Stimulated activated CD4-positive, alpha-beta T cell treated with anti-CD3 and anti-CD28 coated beads, Interleukin-4, amount 100 ng/mL, for 1 hour (primary cell): ENCODE measurements at places on chromosomes 12 and 14.

GRCh38 chr12:234019-234418 is 20.1 kb upstream of the SLC6A12 start:
- DNase-seq = no peak

- DNase-seq = no peak
Measured at GRCh38 chr12:118312578-118312977, 60.1 kb downstream of the TAOK3 start.

DNA sequence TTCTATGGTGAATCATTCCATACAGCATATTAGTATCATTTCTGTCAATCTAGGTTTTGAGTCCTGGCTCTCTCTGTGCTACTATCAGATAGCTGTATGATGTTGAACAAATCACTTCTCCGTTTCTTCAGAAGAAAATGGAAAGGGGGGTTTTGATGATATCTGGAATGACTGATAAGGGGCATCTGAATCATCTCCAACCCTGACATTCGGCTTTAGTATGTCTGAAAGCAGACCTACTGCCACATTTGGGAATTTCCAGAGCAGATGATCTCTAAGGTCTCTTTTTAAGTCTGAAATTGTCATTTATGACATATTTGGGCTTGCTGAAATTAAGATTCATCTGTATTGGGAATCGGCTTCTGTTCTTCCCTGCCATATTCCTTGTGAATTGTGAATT is 10.1 kb downstream of the MLF2 start:
- no peak for DNase-seq

GRCh38 chr14:63777024-63777423 is 49.2 kb upstream of the SGPP1 start:
- no peak for DNase-seq

- DNase-seq = no peak
Measured at GRCh38 chr12:130644146-130644545, 72.0 kb downstream of the RIMBP2 start.

- DNase-seq = no peak
Measured at GRCh38 chr12:61916831-61917230, 343.4 kb upstream of the USP15 start.

- DNase-seq = no peak
Measured at GRCh38 chr12:12918781-12919389, 27.5 kb downstream of the GPRC5A start.
